ENCODE measurements at places on chromosomes 12 and 14.

DNA sequence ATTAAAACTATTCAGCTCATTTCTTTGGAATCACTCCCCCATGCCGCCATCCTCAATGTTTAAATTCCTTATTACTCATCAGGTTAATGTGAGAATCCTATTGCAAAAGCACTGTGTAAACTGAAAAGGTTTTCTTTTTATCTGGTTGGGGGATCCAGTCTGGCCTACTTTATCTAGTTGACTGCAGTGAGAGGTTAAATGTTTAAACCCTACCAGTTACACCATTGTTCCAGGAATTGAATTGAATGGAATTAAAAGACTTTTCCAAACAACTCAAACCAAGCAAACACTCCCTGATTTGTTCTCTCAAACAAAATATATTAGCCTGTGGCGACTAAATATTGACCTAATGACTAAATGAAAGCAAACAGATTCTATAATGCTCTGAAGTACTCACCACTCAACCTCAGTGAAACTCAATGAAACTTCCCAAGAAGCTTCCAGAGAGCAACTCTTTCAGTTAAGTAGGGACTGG lies 100.5 kb downstream of the VEZT start:
- no peak for DNase-seq

DNA sequence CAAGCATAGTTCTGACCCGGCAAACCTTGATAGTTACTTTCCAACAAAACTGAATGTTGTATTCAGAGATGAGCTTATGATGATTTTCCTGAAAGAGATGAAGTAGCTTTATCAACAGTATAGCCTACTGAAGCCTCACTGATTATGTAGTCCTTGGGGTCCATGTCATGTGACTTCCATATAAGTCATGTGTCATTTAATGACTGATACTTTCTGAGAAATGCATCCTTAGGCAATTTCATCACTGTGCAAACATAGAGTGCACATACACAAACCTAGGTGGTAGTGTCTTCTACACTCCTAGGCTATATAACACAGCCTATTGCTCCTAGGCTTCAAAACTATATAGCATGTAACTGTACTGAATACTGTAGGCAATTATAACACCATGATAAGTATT lies 28.5 kb upstream of the TUBA1C start:
- DNase-seq: no peak

GRCh38 chr12:51941604-51942003 lies 9.9 kb upstream of the ACVR1B start:
- no peak for DNase-seq

GRCh38 chr14:59148334-59148900 lies 40.0 kb upstream of the DAAM1 start:
- DNase-seq: no peak

DNA sequence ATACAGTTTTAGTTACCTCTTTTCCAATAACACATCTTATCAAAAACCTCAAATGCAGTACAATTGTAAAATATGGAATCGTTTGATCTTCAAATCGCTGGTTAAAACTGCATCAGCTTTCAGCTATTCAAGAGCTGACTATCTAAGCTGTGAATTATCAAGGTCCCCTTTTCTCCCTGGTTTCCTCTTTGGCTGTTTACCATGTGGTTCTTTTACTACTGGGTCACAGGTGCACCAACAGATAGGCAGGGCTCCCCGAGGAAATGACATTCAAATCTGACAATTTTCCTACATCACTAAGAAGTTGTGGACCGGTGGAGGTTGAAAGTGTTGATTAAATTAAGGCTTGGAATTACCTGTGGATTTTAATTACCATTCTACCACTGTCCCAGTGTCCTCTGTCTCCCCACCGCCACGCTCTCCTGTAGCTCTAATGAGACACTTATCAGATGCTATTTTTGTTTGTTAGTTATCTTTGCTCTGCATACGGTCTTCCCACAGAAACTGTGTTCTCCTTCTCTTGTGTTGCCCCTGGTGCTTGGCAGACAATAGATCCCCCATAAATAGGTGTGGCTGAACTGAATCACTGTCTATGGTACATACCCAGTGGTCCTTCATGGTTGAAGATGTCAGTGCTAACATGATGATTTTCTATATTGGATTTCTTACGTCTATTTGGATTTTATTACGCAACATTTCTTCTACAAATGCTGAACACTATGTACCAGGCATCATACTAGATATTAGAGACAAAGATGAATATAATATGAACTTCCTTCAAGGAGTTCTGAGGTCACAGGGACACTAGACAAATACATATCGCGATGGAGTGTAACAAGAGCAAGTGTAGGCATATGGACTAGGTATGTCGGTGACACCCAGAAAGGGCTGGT lies 20.9 kb upstream of the PLXNC1 start:
- DNase-seq: no peak

All from activated CD4-positive, alpha-beta T cell treated with anti-CD3 and anti-CD28 coated beads, Interleukin-2, amount 50 U/mL, for 4 hours (primary cell).